HCT116 (cell line): ENCODE measurements at places on chromosomes 6 and 20.

DNA sequence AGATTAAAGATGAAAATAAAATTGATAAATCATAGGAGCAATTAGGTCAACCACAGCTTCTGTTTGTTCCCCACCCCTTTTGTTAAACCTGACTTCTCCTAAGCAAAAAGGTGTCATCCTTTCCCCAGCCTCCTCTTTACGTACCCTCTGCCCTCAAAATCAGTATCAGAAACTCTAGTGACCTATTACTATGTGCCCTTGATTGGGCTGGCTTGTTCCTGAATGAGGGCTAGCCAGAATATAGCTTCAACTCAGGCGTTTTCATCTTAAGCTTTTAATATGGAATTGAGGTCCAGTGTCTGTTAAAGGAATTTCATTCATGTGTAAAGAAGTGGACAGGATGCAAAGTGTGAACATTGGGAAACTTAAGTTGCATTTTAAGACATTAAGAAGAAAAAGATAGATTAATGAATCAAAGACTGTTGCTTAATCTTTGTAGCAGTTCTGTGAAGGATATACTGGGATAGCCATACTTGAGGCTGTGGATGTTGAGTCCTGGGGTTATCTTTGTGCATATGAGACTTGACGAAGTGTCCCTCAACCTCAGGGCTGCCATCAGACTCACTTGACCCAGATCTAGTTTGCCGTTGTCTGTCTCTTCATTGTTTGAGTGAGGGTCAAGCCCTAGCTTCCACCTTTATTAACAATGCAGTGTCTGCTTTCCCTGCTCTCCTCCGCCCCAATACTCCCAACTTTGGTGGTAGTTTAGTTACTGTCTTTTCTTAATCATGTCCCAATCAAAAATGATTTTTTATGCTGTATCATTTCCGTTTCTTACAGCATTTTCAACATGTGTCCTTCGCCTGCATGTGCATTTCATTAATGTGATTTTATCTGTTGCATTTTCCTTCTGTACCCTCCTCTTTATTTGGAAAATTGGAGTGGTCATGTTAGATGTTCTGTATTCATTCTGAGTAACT, 1.9 kb downstream of the TBPL1 start:
- DNase-seq: no peak

DNA sequence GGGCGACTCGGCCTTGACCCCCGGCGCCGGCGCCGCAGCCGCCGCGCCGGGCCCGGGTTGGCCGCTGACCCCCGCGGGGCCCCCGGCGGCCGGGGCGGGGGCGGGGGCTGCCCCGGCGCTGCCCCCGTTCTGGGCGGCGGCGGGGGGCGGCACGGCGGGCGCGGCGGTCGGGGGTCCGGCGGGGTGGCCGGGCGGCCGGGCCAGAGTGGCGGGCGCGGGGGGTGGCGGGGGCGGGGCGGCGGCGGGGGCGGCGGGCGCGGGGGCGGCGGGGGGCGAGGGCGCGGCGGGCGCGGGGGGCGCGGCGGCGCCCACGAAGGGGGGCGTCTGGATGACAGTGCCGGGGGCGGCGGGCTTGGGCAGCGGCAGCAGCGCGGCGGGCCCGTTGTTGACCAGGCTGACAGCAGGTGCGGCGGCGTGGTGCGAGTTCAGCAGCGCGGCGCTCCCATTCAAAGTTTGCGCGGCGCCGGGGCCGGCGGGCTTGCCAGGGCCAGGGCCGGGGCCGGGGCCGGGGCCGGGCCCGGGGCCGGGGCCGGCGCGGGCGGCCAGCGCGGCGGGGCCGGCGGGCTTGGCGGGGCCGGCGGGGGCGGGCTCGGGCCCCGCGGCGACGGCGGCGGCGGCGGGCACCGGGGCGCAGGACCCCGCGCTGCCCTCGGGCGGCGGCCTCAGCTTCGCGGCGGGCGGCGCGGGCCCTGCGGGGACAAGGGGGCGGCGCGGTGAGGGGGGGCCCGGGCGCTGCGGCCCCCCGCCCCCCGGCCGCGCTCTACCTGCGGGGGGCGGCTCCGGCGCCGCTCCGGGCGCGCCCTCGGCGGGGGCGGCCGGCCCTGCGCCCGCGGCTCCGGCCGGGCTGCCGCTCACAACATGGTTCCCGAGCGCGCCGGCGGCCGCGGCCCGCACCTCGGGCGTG, 659 bp downstream of the TAF4 start:
- DNase-seq: no peak

- DNase-seq: no peak
These were observed 169.3 kb upstream of the JARID2 start for GRCh38 chr6:15076565-15076964.

DNA sequence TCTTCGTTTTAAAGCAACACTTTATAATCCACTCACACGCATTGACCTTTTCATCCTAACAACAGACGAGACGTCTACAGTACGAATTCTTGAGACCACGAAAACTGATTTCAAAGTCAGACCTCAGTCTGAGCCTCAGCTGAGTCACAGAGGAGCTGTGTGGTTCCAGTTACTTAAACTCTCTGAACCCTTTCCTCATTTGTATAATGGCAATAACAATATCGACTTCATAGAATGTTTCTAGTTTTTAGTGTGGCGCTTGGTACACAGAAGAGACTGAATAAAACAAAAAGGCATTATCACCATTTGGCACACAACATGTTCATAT, 236.9 kb downstream of the ATXN1 start:
- DNase-seq: no peak

DNA sequence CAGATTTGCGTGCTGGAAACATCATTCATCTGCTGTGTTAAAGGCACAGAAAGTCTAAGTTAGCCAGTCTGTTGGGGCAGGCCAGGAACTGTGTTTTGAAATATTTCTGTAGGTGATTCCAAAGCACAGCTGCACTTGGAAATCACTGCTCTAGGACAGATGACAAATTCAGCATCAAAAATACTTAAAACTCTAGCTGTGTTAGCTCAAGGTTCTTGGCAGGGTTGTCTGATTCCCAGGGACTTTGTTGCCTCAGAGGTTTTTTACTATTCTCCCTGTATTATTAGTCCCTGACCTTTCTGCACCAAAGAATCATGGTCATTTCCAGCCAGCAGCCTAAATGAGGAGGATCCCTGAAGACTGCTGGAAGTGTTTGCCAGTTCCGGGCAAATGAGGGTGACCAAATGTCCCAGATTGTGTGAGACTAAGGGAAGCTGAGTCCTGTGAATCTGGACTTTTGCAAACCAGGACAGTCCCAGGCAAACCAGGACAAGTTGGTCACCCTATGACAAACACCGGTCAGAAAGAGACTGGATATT, 84.3 kb upstream of the TMEM30A start:
- DNase-seq: no peak
